ENCODE measurements at places on chromosomes 11 and 22.

- no peak for DNase-seq
These were observed 44.9 kb downstream of the ARHGAP8 start for GRCh38 chr22:44797181-44797725.

GRCh38 chr11:75639762-75640181 lies 29.1 kb downstream of the MAP6 start:
- DNase-seq: no peak

DNA sequence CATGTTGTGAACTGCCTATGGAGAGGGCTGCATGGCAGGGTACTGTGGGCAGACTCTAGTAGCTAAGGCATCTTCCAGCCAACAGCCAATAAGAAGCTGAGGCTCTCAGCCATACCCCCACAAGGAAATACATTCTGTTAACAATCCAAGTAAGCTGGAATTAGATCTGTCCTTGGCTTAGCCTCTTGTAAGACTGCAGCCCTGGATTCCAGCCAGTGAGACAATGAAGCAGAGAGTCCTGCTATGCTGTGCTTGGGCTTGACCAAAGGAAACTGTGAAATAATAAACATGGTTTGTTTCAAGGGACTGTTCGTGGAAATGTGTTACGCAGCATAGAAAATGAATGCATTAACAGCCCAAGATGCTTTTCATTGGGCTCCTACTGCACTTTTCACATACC lies 1097.4 kb upstream of the CCDC90B start:
- DNase-seq: no peak

DNA sequence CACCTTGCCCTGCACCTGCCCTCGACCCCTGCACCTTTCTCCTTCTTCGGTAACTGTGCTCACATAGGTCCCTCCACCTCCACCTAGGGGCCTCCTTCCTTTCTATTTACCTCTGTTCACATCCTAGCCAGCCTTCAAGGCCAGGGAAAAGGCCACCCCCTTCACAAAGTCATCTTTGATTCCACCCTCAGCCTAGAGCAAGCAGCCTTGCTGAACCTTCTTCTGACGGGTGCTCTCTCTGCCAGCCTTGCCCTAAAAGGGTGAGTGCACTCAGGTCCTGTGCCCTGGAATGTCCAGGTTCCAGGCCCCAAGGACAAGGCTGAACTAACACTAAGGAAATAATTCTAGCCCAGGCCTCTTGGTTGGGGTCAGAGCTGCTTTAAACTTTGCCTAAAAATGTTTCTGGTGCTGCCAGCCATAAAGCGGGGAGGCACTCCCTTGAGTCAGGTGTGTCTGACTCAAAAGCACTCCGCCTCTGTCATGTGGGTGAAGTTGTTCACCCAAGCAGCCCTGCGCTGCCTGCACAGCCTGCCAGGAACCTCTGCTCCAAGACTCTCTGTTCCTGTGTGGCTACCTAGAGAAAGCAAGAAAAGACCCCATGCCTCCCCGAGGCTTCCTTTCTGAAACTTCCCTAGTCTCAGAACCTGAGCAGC lies 9.2 kb upstream of the FAM83F start:
- DNase-seq: no peak

- DNase-seq: no peak
These were observed 85.0 kb upstream of the RCN1 start for GRCh38 chr11:32005786-32006416.

GRCh38 chr22:43449205-43449830 lies 37.5 kb downstream of the MPPED1 start:
- no peak for DNase-seq

DNA sequence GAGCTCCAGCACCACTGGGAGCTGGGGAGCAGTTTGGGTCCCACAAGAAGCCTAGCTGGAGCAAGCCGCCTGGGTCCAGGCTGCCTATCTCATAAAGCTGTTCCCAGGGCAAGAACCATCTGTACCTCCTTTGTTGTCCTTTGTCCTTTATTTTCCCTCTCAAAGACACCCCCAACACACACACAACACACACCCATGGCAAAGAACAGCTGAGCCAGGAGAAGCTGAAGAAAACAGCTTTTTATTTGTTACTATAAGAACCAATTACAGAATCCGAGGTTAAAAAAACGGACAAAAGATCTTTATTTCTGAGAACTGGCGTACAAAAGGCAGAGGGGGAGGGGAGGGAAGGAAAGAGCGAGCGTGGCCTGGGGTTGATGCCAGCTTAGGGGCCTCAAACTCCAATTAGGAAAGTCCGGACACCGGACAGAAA lies 1.7 kb upstream of the TUT1 start:
- DNase-seq: no peak

GRCh38 chr11:13434247-13435205 lies 28.5 kb downstream of the BTBD10 start:
- no peak for DNase-seq

GRCh38 chr11:14346303-14346955 lies 12.6 kb downstream of the RRAS2 start:
- DNase-seq: no peak

DNA sequence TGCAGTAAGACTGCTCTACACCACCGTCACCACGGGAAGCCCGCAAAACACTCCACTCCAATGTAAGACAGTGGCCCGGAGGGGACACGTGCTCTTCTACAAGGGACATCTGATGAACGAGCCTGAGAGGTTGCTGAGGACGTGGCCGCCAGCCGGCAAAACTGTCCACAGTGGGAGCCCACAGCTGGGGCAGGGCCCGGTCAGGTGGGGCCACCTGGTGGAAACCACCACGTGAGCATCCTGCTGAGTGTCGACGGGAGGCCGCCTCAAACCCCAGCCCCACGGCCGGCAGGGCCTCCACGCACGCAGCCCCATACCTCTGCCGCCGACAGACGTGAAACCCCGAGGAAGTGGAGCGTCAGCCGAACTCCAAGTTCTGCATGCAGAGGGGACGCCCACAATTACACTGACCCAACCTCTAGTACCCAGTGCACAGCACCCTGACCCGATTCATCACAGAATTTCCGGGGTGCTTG lies 42.6 kb downstream of the BRD1 start:
- no peak for DNase-seq

- no peak for DNase-seq
These were observed 186.6 kb upstream of the MTNR1B start for GRCh38 chr11:92782806-92783205.

- no peak for DNase-seq
These were observed 14.4 kb downstream of the DCDC1 start for GRCh38 chr11:31355131-31355530.

DNA sequence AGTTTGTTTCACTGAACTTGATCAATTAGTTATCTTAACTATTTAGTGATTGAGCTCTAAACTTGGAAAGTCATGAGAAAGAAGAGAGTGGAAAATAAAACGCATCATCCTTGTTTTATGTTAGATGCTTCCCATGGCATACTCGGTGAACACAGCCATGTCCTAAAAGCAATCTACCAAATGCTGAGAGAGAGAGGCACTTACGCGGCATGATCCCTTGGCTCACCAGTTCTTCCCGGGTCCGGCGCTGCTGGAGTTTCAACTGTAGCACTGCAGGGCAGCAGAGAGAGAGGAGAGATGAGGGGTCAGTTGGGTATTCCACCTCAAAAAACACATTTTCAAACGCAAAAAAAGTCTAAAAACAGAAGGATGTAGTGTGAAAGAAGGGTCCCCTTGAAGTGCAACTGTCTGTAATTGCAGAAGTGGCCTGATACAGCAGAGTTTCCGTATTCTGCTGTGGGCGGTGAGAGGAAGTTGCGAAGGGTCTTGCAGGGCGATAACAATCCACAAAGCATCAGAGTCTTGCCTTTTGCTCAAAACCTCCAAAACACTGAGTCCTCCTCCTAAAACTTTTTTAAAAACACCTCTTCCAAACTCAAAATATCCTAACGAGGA lies 92.7 kb downstream of the SGSM3 start:
- peak; percentile 48 for DNase-seq

DNA sequence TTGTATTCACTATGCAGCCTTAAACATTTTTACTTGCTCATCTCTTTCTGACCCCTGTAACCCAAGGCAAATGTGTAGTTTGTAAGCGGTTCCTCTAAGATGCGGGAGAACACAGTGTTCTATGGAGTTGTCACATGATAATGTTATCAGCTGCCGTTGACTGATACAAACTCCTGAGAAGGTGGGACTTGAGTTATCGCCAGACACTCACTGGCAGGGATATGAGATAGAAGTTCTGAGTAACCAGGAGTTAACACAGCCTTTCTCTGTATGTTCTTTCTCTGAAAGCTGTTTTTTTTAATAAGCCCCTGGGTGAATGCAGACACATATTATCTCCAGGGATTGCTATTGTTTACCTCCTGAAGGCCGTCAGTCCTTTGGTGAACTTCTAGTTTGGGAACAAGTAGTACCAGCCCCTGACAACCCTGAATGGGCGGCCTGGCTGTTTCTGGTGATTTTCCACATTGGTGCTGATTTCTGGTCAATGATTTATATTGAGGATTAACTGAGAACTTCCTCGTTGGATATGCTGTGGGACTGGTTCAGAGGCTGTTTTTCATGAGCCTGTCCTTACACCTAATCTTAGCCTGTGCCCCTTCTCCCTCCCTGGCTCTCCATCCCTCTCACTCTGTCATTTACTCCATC lies 155.3 kb upstream of the RASSF10 start:
- no peak for DNase-seq

DNA sequence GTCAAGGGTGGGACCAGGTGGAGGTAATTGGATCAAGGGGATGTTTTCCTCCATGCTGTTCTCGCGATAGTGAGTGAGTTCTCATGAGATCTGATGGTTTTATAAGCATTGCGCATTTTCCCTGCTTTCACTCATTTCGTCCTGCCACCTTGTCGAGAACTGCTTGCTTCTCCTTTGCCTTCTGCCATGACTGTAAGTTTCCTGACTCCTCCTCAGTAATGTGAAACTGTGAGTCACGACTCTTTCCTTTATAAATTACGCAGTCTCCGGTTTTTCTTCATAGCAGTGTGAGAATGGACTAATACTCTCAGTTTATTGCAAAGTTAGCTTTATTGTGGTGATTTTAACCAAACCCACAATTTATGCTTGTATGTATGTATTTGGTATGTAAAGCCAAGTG lies 878.5 kb upstream of the ANO3 start:
- DNase-seq: no peak

DNA sequence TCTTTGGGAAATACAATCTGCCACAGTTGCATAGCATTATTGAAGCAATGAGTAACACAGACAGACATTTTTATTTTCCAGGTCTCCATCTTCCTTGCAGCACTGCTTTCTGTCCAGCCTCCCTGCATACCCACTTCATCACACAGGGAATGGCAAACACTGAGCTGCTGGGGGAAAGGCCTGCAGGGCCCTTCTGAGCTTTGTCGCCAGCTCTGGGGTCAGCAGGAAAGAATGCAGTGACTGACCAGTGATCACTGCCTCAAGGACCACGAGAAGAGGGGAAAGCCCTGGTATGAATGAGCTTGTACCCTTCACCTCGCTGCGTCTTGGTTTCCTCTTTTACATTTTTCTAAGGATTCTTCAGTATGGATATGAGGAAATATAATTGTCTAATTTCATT lies 21.3 kb upstream of the MICAL2 start:
- no peak for DNase-seq

GRCh38 chr22:30267382-30268302 lies 991 bp upstream of the OSM start:
- peak; percentile 46 for DNase-seq

DNA sequence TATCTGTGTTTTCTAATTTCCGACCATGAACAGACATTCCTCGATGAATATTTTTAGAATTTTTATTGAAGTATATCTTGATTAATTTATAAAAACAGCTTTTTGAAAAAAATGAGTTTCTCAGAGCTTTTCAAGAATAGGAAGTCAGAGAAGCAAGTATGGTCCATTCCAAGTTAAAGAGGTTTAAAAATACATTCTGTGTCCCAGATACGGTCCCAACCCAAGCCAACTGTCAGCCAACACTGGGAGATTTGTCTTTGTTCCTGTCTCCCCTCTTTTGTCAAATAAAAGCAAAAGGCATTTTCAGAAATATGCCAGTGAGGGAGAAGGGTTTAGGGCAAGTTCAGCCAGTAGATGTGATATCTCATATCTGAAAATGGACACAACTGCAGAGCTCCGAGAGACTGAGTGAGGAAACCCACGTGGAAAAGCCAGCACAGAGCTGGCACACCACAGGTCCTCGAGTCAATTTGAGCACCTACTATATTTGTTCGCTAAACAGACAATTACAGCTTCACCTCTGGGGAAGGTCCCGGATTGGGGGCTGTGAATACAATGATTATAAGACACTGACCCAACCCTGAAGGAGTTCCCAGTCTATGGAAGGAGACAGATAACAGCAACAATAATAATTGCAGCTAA lies 59.8 kb downstream of the C11orf91 start:
- DNase-seq: no peak

- DNase-seq: no peak
These were observed 50.1 kb upstream of the SHANK2 start for GRCh38 chr11:71302534-71302909.

GRCh38 chr22:25658633-25659032 lies 83.4 kb upstream of the MYO18B start:
- DNase-seq: no peak

DNA sequence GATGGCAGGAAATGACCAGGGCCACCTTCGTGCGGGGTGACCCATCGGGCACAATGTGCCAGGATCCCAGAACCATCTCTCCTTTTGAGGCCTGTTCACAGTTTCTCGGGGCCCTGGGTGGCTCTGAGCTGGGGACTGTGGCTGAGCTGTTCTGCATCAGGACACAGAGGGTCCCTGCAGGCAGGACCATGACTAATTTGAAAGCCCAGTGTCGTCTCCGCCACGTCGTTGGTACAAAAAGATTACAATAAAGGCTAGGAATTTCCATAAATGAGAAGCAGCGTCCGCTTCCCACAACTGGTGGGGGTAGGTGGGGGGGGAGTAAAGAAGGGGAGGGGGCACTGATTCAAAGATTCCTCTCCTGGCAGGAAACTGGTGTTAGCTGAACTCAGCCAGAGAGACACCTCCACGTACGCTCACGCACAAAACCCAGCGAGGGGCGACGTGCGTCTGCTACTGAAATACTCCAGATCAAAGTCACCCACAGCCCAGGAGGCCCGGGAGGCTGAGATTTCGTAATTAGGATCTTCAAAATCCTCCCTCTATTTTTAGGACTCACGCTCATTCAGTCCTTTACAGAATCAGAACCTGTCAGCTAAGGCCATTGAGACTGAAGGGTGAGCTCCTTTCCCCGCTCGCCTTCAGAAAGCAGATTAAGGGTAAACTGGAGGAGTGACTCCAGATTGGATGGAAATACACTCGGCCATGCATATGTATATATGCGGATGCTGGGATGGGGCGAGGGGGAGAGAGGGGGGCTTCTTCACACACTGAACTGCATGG lies 11.0 kb downstream of the MN1 start:
- DNase-seq: no peak

GRCh38 chr11:1344056-1344635 lies 34.7 kb upstream of the TOLLIP start:
- DNase-seq: no peak

DNA sequence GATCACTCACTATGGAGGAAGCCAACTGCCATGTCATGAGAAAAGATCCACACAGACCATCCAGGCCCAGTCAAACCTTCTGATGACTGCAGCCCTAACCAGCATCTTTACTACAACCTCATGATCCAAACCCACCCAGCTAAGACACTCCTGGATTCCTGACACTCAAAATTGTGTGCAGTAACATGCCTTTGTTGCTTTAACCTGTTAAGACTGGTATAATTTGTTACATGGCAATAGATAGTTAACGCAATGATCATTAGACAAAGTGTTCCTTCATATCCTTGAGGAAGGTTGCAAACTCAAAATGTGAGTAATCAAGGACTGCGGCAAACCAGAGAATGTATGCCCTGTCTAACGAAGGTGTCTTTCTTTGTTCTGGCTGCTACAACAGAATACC lies 47.1 kb upstream of the CSNK2A3 start:
- no peak for DNase-seq

All from naive thymus-derived CD4-positive, alpha-beta T cell (primary cell).